IPS-NIHi11 (cell line): ENCODE measurements at places on chromosomes 4 and X.

GRCh38 chr4:95548738-95549245, at the start of gene UNC5C:
TSS of gene UNC5C (minus strand) at chr4:95548973.
- DNase-seq: peak; percentile 60

- peak; percentile 13 for DNase-seq
Measured at GRCh38 chrX:111447298-111447697, 35.3 kb upstream of the DCX start.

DNA sequence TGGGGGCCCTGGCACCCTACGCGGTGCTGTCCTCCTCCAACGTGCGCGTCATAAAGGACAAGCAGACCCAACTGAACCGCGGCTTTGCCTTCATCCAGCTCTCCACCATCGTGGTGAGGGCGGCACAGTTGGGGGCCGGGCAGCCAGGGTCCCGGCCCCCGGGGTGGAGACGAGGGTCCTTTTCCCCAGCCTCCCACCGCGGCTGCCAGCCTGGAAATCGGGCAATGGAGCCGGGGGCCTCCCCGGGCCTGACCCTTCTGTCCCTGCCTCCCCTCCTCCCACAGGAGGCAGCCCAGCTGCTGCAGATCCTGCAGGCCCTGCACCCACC, 13.7 kb upstream of the UBA1 start:
- no peak for DNase-seq

- DNase-seq: no peak
Measured at GRCh38 chr4:100124715-100125114, 65.6 kb downstream of the DDIT4L start.

- peak; percentile 45 for DNase-seq
Measured at GRCh38 chr4:134935320-134935719, 733.7 kb upstream of the PABPC4L start.

DNA sequence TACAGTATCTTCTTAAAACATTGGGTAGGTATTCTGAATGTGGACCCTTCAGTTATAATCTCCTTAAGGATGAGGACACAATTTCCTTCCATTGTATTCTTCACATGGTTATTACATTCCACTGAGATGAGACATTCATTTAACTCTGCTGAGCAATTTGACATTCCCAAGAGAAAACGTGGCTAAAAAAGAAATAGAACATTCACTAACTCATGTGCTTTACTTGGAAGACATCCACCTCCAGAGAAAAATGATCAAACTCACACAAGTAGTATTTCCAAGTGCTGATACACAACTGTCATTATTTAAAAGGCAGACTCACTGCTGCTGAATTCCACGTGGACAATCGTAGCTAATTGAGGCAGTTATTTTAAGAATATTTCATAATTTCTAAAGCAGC, 227.9 kb upstream of the ANKRD50 start:
- no peak for DNase-seq

- DNase-seq: no peak
Measured at GRCh38 chr4:151806511-151806927, 45.7 kb upstream of the GATB start.

GRCh38 chrX:115030625-115031024, 13.2 kb upstream of the IL13RA2 start:
- DNase-seq: no peak

DNA sequence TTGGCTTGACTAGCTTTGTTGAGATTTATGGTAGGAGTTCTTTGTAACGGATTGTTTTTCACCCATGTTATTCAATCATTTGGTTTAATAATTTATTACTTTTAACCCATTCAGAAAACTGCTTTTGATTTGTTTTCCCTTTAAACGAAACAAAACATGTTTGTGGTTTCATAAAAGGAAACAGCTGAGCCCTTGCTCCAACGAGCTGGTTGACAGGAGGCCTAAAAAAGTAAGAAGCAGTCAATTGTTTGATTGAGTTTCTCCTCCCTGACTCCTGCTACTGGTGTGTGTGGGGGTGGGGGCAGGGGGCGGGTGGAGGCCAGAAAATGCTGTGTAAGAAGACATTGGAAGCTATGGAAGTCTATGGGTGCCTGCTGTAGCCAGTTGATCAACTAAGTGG, 102.8 kb downstream of the CHRDL1 start:
- DNase-seq: no peak

- peak; percentile 39 for DNase-seq
Measured at GRCh38 chr4:77052352-77052751, 23.4 kb downstream of the CCNI start.

DNA sequence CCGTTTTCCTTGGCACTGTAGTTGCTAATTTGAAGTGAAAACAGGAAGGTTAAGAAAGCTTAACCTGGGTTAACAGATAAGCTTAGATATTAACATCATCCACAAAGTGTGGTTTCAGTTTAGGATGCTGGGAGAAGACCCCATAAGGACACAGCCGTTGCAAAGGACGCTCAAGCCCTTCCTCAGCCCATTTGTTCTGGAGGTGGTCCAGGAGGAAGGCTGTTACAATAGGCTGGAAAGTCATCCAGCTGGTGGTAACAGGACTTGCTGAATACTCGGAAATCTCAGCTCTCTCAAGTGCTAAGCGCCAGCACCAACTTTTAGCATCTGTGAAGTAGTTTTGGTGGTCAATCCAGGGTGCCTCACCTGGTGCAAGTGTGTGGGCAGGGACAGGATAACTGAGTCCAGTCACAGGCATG, 14.2 kb downstream of the CHST7 start:
- no peak for DNase-seq

DNA sequence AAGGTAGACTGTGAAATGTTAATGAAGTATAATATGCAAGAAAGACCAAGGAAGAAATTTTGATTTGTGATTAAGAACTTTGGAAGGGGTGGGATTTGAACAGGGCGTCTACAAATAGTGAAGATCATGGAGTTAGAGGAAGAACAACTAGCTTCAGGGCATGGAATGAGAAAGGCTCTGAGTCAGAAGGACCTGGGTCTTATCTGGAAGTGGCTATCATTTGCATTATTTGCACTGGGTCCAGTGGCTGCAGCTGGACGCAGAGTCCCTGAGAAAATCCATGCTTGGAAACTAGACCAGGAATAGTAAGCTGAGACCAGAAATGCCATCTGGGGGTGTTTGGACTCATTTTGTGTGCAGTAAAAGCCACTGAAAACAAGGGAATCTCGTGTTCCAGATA, 4.3 kb upstream of the LIMCH1 start:
- DNase-seq: no peak

DNA sequence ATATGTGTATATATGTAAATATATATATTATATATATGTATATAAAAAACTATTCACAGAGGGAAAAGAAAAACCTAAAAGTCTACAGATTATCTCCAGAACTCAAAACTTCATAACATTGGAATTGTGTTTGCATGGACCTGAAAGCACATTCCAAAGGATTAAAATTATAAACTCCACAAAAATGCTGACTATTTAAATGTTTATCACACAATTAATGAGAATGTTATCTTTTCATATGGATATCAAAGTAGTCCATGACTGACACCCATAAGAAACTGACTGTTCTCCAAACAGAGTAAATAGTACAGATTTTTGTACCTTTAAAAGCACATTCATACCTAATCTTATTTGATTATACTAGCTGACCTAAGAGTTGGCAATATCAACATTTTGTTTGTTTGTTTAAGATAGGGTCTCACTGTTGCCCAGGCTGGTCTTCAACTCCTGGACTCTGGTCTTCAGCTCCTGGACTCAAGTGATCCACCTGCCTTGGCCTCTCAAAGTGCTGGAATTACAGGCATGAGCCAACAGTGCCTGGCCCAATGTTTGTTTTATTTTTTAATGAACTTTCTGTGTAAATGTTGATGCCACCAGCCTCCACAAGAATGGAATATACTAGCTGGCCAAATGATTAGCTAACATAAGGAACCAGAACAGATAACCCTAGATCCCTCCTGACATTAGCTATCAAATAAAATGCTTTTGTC, 50.0 kb downstream of the SLC39A8 start:
- no peak for DNase-seq

GRCh38 chr4:84958434-84958833, 8.1 kb downstream of the WDFY3 start:
- DNase-seq: no peak

- DNase-seq: no peak
Measured at GRCh38 chrX:40644176-40644575, 3.2 kb downstream of the CXorf38 start.
